ENCODE measurements at places on chromosomes 5 and 9.

- peak; percentile 93 for DNase-seq
Observed at GRCh38 chr5:32760091-32760509, 49.0 kb downstream of the NPR3 start.

- DNase-seq: no peak
Observed at GRCh38 chr5:13278811-13279210, 665.7 kb downstream of the DNAH5 start.

- peak; percentile 98 for DNase-seq
Observed at GRCh38 chr5:172943283-172943841, 15.9 kb upstream of the RPL26L1 start.

DNA sequence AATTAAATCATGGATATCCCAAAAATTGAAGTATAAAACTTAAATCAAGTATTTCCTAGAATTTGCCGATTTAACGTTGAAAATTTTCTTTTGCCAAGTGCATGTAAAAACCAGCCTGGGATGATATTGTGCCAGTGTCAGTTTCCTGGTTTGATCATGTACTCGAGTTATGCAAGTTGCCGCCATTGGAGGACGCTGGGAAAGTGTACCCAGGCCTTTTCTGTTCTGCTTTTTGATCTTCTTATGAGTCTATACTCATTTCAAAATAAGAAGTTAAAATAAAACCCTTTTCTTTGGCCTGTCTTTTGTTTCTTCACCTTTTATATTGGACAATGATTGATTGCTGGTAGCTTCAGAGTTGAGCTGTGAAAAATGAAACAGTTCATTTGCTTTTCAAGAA is 93.1 kb upstream of the NFIL3 start:
- no peak for DNase-seq

DNA sequence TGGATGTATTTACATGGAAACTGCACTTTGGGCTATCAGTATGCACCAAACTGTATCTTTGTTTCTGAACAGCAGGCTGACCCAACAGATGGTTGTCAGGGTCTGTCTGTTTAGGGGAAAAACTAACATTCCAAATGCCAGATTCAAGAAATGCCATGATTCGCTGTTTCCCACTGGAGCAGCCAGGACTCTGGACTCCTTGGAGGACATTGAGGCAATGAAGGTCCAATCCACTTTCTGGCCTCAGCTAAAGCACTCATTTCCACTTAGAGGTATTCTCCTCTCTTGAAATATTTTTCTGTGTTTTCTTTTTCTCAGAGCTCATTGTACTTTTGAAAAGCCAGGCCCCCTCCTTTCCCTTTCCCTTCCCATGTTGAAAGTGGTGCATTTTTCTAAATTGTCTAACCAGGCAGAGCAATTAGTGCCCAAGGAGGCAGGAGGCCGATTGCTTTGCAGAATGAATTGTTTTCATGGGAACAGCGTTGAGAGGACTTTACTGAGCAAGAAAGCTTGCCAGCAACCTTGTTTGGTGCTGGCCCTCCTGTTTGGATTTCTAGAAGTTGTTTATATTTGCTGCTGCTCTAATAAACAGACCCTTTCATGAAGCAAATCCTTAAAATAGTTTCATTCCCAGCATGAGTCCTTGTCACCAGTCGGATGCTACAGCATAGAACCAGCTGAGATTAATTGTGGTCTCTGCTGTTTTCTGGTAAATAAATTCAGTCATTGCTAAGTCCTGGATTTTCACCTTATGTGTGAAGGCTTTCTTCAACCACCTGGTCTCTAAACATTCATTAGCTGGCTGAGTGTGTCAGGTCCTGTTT is 132.8 kb upstream of the TAF11L2 start:
- no peak for DNase-seq

DNA sequence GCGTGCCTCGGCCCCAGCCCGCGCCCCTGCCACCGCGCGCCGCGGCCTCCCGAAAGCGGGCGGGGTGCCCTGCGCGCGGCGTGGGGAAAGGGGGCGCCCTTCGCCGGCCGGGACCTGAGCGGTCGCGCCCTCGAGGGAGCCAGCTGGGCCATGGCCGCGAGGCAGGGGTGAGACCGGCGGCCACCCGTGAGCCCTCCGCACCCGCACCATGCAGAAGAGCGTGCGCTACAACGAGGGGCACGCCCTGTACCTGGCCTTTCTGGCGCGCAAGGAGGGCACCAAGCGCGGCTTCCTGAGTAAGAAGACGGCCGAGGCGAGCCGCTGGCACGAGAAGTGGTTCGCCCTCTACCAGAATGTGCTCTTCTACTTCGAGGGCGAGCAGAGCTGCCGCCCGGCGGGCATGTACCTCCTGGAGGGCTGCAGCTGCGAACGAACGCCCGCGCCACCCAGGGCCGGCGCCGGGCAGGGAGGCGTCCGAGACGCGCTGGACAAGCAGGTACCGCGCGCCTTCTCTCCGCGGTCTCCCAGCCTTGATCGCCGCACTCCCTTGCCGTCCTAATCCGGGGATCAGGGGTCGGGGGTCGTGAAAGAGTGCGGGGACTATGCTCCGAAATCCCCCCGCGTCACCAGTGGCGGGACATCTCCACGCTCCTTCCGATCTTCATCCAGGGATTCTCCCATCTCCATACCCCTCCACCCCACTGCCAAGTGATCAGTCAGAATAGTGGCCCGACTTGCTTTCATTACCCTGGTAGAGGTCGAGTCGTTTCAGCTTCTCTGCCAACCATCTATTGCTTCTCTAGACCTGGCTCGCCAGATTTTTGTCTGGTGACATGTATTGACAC is 590 bp downstream of the RASGRF2 start:
- no peak for DNase-seq

DNA sequence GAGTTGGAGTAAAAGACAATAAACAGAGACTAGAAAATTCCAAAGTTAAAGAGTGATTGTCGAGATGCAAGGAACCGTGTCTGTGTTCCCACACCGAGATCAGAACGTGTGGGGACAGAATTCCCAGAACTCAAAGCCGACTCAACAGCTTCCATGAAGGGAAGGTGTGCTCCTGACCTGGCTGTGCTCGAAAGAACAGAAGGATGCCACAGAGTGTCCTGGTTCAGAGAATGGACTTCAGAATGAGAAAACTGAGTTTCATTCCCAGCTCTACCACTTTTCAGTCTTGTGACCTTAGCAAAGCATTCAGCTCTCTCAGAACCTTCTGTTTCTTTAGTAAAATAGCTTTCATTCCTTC is 420.0 kb upstream of the SLC30A5 start:
- no peak for DNase-seq

GRCh38 chr5:80125022-80125961 is 90.1 kb downstream of the THBS4 start:
- DNase-seq: no peak

DNA sequence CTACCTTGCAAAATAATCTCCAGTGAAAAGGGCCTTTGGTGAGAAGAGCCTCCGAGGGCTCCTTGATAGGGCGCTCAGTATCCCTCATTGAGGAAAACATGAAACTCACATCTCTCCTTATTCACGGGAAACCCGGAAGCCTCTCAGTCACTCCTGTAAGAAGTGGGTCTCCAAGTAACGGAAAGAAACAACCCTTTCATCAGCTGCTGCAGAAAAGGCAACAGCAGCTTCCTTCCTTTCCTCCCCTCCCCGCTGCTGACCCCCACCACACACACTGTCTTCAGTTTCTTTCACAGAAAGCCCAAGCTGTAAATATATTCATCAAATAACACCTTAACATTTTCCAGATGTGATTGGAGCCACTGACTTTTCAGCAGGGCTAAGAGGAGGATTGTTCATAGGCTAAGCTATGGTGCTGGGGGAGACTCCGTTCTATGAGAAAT is 81.4 kb downstream of the C9orf152 start:
- no peak for DNase-seq

GRCh38 chr5:54326662-54327270 is 16.4 kb upstream of the ARL15 start:
- DNase-seq: no peak

GRCh38 chr5:23507278-23507685 is at the start of gene PRDM9:
TSS of gene PRDM9 (plus strand) at chr5:23507609. CDS start at chr5:23509034, 1,425 bp downstream.
- DNase-seq: peak; percentile 6

DNA sequence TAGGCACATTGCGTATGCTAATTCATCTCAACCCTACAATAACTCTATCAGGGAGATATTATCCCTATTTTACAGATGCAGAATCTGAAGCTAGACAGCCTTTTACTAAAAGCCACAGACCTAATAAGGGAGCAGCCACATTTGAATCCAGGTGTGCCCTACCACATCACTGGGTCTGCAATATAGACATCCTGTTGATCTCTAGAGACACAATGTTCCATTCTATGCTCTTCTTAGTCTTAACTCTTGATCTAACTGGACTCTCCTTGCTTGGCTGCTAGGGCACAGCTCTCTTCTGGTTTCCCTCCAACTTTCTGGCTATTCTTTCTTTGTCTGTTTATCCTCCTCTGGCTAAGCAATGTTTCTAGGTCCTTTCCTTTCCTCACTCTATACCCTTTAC is 1.4 kb upstream of the SPATA6L start:
- DNase-seq: no peak

DNA sequence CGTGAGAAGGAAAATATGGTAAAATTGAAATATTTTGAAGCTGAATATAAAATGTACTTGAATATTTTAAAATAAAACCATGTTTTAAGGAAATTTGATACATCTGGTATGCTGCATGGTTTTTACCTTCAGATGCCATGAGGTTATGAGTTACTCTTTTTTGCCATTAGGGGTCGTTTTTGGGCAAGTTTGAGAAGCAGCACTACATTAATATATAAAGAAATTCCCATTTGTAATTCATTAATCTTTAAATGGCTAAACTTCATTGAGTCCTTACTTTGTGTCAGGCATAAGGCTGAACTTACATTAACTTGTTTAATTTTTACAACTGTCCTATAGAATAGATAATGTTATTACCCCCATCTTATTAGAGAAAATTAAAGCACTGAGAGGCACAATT is 152.3 kb downstream of the KDM4C start:
- peak; percentile 17 for DNase-seq

DNA sequence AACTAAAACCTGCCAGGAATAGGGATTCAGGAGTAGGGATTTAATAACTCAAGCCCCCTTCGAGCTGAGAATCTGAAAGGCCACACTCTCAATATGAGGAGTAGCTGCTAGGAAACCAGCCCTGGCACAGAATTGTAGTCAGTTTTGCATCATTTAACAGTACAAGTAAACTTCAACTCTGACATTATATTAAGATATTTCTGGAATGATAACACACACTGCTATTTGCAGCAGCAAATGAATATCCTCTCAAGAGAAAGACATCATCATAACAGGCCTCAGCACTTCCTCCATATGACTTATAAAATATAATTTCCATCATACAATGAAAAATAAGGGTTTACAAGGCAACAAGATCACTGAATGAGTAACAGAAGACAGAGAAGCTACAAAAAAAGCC is 138.2 kb upstream of the RFX3 start:
- DNase-seq: peak; percentile 17

DNA sequence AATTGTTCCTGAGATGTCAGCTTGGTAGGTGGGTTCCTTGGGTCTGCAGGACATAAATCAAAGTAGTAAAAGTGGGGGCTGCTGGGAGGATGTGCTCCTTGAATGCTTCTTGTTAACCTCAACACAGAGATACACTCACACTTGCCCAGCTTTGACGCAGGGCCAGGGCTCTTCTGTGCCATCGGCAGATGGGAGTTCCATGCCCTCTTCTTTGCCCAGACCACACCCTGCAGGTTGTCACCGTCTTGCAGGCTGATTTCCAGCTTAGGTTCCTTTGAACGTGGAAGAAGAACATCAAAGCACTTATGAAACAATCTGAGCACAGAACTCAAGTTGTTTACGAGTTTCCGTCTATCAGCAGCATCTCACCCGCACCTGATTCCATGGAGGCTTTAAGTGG is 11.0 kb downstream of the DBH start:
- DNase-seq: no peak

DNA sequence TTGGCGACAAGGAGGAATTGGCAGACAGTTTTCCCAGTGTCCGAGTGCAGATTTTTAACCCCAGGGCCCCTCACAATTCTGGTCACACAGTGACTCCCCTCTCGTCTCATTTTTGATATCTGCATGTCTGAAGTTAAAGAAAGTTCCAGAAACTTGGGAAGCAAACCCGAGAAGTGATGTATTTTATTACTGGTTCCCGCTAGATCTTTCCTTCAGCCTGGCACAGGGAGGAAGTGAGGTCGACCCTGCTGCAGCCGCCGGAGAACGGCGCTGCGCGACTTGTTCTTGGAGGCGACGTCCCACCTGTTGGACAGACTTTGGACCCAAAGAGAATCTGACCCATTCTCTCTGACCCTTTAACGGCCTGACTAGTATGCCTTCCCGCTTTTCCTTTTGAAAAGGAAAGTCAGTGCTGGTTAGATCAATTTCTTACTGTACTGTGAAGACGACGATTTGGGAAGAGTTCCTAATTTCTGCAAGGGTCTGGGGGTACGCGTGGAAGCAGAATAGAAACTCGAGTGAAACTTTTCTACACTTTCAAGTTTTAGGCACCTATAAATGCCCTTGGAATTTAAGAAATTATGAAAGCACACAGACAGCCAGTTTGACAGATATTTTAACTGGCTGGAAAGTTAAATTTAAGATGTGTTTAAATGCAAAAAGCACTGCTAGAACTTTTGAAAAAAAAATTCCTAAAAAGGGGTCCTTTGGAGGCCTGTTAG is 744 bp downstream of the OTULIN start:
- DNase-seq: peak; percentile 24

GRCh38 chr9:89177944-89178829 is at the start of gene SHC3:
TSS of gene SHC3 (minus strand) at chr9:89178818. CDS start at chr9:89178460, 358 bp downstream.
- peak; percentile 36 for DNase-seq

DNA sequence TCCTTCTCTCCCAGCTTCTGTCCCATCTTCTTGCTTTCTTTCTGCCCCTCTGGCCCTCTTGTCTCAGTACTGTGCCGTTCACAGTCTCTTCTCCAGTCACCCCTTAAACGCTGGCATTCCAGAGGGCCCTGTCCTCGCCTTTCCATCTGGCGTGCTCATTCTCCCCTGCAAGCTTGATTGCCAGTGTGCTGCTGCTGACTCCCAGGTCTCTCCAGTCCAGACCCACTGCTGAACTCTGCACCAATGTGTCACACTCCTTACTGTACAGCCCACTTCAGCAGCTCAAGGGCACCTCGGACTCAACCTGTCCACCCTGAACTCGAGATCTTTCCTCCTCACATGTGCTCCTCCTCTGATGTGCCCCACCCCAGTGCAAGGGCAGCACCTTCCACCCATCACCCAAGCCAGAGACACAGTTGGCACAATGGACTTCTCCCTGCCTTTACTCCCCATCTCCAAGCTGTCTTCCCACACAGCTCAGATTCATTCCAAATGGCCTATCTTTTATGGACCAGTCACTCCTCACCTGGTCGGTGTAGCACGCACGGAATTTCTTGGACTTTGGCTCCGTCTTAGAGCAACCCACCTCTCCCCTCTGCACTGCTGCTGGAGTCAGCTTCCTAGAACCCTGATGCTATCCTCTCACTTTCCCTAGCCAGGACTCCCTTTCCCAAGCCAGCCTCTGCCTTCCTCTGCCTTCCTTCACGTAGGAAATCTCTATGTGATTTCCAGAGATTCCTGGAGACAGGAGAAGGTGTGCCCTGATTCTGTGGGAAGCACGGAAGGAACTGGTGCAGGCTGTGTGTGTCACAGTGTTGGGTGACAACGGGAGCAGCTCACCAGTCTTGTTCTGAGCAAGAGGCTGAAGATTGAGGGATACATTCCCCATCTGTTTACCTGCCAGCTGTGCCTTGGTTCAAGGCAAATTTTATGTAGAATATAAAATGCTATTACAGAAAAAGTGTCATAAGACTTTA is 26.0 kb upstream of the SLC2A8 start:
- DNase-seq: no peak

Measured in fibroblast of skin of back (primary cell).